ENCODE measurements at places on chromosomes 1 and 21.

- no peak for DNase-seq
These were observed 1.9 kb downstream of the PPFIA4 start for GRCh38 chr1:203028067-203028783.

DNA sequence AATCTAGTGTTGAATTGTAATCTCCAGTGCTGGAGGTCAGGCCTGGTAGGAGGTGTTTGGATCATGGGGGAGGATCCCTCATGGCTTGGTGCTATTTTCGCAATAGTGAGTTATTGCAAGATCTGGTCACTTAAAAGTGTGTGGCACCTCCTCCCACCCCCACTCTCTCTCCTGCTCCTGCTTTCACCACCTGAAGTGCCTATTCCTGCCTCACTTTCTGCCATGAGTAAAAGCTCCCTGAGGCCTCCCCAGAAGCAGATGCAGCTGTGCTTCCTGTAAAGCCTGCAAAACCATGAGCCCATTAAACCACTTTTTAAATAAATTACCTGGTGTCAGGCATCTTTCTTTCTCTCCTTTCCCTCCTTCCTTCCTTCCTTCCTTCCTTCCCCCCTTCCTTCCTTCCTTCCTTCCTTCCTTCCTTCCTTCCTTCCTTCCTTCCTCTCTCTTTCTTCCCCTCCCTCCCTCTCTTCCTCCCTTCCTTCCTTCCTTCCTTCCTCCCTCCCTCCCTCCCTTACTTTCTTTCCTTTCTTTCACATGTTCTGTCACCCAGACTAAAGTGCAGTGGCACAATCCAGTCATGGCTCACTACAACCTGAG is 172.4 kb downstream of the C1orf21 start:
- no peak for DNase-seq

- DNase-seq = no peak
These were observed 89.2 kb downstream of the NRDC start for GRCh38 chr1:51789342-51789741.

DNA sequence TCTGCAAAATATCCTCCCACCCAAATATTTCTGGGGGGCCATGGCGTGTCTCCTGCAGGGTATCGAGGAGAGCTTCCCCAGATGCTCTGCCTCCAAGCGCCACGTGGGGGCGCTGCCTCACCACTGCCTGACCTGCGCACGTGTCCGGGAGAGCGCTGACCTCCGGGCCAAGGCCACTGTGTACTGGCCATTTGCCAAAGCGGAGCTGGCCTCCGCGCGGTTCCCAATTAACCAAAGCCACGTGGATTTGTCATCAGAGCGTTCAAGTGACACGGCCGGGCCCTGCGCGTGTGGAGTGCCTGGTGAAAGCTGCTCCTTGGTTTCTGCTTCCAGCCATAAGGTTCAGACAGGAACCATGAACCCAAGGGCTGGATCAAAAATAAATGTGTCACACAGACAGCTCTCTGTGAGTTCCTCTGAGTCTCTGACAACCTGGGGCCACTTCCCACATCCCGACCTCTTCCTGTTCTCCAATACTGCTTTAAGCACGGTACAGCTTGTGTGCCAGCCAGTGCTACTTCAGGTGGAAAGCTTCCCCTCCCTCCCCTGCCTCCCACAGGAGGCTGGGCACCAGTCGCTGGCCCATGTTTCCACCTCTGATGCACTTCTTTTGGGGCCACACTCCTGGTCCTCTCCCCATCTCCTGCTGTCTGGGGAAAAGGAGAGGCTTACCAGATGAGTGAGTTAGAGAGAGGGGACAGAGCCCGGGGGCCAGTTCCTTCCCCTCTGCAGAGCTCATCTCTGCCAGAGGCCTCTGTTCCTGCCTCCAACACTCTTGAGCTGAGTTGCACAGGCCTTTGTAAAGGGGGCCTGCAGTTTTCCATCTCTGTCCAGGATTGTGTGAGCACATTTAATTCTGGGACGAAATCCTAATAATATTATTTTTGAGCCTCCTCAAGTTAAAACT is 26.1 kb downstream of the ZP4 start:
- no peak for DNase-seq

GRCh38 chr1:221337106-221337505 is 404.8 kb downstream of the DUSP10 start:
- DNase-seq = no peak

DNA sequence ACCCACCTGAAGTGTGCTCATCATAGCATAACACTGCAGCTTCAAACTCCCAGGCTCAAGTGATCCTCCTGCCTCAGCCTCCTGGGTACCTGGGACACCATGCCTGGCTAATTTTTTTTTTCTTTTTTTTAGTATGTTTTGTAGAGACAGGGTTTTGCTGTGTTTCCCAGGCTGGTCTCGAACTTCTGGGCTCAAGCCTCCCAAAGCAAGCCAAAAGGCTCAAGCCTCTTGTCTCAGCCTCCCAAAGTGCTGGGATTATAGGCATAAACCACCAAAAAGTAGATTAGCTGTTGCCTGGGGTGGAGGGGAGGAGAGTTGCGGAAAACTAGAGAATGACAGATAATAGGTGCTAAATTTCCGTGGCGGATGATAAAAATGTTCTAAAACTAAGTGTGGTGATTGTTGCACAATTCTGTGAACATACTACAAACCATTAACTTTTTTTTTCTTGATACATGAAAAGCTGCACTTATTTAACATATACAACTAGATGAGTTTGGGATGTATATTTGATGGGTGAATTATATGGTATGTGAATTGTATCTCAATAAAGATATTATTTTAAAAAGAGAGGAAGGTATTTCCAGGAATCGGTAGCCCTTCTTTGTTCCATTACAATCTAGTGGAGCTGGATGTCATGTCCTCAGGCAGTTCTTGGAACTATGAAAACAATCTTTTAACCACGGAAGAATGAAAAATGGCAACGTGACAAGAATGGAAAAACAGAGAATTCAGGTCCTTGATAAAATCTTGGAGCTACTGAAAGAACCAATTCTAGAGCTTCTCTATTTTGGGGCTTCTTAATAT is 27.3 kb upstream of the MED18 start:
- DNase-seq = no peak

DNA sequence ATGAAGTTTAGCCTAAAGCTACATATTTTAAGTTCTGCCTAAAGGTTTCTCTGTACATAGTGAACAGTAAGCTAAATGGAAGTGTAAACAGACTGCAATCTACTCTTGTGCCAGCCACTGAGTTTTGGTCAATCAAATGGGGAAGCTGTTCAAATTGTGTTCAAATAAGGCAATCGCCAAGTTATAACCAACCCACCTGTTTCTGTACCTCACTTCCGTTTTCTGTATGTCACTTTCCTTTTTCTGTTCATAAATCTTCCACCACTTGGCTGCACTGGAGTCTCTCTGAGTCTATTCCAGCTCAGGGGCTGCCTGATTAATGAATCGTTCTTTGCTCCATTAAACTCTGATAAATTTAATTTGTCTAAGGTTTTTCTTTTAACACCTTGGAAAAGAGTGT is 10.8 kb upstream of the THEM4 start:
- no peak for DNase-seq

DNA sequence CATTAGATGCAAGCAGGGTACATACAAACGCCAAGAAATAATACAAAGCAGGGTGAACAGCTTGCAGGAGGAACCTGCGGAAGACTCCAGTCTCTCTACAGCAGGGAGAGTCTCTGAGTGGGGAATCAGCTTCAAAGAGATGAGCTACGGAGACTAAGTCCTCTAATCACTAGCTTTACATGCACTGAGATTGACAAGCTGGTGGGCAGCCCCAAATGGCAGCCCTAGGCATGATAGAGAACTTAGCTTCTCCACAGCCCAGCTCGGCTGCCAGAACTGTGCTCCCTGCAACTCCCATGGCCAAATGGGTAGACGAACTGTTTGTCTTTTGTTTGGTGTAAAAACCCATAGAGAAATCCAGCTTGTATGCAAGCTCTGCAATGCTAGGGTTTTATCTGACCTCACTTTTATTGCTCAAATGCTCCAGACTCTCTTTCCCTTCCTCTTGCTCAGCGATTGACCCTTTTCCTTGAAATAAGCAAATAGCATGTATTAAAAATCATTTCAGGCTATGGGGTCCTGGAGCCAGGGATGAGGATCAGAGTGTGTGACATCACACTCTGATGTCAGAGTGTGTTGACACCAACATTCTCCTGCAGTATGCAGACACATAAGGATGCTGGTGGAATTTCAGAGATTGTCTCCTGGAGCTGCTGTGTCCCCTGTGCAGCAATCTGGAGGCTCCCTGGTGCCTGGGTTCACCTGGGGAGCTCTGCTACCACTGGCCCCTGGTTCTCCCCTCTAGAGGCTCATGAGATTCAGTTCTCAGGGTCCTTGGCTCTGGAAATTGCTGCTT is 238.5 kb downstream of the TTLL7 start:
- DNase-seq = no peak

GRCh38 chr1:231016966-231017365 is 23.1 kb downstream of the FAM89A start:
- DNase-seq = no peak

DNA sequence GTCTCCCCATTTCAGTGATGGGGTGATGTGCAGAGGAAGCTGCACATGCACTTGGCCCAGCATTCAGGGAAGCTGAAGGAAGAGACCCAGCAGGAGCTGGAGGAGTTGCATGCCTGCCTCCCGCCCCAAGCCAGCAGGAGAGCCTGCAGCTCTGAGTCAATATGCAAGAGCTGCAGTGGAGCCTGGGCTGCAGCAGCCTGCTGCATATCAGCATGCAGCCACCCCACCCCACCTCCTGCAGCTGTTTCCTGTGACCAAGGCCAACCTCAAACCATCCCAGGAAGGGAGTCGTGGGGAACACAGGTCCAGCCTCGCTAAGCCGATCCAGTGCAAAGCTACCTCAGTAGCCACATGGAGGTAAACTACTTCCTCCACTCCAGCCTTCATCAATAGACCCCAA is 18.9 kb downstream of the AGT start:
- DNase-seq = no peak

- no peak for DNase-seq
These were observed 43.7 kb downstream of the AKT3 start for GRCh38 chr1:243806310-243806709.

DNA sequence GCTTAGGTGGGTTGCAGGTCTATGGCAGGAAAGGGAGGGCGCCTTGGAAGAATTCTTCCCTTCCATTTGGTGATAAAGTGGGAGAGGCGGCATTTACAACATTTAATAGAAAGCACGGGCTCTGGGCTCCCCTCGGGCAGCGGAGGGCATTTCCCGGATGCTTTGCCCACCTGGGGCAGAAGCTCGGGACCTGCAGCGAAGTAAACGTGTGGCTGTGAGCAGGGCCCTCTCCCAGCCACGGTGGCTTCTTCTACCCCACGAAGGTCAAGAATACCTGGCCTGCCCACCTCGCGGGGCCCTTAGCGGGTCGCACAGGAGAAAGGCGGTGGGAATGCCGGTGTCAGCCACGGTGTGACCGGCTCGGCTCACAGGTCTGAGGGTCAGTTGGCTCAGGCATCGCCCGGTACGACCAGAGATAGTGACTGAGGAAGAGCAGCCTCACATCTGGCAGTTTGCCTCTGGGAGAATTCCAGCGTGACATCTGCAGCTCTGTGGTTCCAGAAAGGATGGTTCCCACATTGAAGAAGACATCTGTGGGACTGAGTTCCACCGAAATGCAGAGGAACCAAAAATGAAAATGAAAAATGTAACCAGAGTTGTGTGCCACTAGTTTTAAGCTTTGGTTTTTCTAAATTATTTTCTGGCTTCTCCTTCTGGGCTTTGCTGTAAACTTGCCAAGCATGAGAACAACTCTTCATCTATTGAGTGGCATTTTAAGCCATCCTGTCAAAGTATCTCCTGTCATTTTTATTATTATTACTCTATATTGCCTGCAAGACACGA is 720 bp upstream of the F3 start:
- DNase-seq = no peak

DNA sequence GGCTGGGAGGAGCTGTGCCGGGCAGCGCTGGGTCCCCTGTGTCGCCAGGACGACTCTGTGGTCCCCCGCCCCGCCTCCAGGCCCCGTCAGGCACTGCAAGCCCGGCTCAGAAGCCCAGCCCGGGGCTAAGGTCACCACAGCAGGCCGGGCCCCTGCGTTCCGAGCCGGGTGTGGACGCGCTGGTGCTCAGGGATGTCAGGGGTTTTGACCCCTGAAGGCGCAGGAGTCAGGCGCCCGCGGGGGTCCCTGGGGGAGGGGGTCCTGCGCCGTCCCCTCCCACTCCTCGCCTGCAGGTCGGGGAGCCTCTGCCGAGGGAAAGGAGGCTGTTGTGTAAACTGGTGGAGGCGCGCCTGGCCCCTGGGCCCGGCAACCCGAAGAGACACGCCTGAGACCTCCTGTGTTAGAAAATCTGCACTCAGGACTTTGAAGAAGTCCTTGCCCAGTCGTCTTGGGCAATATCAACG is 23.7 kb upstream of the TMEM54 start:
- no peak for DNase-seq

GRCh38 chr1:1082239-1082775 is 8.2 kb upstream of the RNF223 start:
- DNase-seq = no peak

- no peak for DNase-seq
These were observed 131.9 kb downstream of the CRB1 start for GRCh38 chr1:197399755-197400521.

DNA sequence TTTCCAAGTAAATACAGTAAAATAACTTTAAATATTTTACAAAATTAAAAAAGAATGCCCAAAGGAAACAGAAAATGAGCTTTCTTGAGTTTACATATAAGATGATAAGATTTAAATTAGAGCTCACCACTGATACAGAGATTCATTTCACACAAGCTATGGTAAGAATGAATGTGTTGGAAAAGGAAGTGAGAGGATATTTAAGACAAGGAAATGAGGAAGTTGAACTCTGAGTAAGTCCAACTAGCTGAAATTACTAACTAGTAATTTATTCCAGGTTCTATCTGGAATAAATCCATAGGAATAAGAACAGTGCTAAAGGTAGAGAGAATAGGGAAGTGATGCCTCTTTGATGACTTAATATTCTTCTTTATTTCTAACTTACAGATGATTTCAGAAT is 42.4 kb downstream of the FNBP1L start:
- DNase-seq = no peak

DNA sequence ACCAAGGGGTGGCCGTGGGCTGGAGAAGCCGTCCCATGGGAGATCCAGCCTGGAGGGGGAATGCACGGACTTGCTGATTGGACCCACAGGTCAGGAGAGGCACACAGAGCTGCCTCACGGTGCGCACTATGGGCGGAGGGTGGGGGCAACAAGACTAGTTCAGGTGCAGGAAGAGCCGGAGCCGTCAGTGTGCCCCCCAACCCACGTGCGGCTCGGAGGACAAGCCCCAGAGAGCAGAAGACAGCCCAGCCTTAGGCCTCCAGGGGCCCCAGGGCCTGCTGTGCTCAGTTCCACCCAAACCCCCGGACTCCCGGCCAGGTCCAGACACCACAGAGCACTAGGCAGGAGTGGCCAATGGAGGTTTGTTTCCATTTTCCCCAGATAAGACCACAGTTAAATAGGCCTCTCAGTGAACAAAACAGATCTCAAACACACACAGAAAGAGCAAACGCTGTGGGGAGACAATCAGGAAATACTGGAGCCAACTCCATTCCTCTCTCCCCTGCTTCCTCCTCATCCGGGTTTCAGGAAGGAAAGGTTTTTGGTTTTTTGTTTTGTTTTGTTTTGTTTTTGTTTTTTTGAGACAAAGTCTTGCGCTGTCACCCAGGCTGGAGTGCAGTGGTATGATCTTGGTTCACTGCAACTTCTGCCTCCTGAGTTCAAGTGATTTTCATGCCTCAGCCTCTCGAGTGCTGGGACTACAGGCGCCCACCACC is 84.2 kb downstream of the ADSS2 start:
- no peak for DNase-seq
